Pulmonary artery endothelial cell (primary cell): ENCODE measurements at places on chromosomes 13 and 19.

- DNase-seq, result no peak
These were observed 7.5 kb upstream of the PDCD5 start for GRCh38 chr19:32573492-32573794.

DNA sequence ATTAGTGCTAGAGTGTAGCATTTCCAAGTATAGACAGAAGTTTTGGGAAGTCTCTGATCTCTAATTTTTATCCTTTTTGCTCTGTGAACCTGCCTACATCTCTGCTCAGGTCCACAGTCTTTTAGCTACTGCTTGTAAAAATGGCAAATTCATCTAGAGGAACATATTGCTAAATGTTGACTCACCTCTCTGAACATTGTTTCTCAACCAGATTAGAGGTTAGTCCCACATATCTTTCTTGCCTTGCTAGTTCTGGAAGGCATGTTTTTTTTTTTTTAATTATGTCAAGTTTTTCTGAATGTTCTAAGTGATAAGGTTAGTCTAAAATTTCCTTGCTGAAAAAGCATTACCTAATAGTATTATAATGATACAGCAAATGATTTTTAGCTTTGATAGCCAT is 2889.6 kb upstream of the PCDH20 start:
- DNase-seq, result no peak

DNA sequence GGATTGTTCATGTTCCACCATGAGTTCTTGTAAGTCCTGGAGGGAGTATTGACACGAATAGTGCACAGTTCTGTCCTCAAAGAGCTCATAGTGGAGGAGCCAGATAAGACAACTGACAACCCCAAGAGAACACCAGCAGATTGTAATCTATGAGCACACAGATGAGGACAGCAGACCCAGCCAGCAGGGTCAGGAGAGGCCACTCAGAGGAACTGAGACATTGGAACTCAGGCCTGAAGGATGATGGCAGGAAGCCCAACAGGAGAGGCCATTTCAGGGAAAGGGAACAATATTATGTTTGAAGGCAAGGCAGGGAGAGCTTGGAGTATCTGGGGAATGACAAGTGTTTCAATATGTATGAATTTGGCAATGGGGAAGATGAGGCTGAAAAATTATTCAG is 63.7 kb upstream of the IPO5 start:
- DNase-seq, result no peak

DNA sequence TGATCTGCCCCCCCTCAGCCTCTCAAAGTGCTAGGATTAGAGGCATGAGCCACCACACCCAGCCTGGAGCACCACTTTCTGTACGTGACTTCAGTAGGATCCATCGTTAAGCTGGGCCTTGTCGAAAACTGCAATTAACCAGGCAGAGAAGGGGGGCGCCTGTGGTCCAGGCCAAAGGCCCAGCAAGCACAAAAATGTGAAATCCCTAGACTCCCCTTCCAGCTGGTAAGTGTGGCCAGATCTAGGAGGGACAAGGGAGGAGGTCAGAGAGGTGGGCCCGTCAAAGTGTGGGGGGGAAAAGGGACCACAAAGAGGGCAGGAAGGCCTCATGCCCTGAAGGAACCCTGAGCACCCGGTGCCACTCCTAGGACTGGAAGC is 13.8 kb downstream of the DDX39A start:
- no peak for DNase-seq

GRCh38 chr13:112845511-112846144 is 123.4 kb upstream of the MCF2L start:
- no peak for DNase-seq

DNA sequence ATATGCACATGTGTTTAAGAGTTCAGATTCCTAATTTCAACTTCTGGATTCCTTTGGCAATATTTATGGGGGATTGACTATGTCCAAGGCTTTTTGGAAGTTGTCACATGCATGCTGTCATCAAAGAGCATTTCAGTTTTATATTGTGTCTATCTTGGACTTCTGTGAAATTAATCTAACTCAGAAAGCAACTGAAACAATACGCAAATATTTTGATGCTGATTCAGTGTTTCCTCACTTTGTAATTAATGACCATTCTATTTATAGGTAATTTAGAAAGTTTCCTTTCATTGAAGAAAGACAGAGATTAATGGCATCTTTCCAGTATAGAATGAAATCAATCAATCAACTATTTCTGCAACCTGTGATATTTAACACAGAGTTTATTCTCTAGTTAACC is 550.1 kb downstream of the PCDH9 start:
- DNase-seq, result no peak
